Tibial nerve (tissue), 4 donors: ENCODE measurements at places on chromosomes 3 and 15. TPM values are rescaled to one million over a fixed set of nuclear protein-coding genes. Genes with fewer than 3 reads are reported as not detected.

DNA sequence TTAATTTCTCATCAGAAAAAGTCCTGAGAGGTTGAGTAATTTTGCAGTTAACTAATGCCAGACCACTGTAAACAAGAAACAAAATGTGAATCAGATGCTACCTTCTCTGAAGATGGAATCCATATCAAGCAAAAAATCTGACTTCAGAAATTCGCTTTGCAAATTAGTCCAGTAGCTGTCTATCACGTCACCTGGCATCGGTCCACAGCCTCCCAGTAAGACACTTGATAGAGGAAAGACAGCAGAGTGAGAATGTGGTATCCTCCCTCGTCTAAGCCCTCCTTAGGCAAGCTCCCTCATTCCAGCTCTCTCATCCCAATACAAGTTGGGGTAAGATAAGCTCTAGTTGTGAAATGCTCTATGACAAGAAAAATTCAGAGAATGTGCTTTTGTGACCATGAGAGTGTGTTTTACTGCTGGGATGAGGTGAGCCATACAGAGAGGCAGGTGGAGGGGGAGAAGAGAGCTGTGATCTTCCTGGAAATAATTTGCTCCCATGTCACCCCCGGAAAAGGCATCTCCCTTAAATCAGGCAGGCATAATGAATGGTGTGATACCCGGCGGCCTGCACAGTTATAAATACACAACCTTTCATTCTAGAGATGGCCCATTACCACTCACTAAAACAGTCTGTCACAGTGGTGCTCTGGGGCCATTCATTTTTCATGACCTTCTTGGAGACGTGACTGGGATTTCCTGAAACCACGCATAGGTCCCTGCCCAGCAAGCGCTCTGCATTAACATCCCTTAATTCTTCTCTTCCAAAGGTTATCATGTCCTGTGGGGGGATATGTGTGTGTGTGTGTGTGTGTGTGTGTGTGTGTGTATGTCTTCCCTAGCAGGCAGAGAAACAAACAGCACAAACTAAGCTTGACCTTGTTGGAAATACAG lies 602.0 kb upstream of the KCNMB2 start:
- no peaks in the 10 kb centered on the region for H3K27me3 ChIP-seq
- no peak for DNase-seq
- H3K4me1 ChIP-seq = no peaks in the 10 kb centered on the region
- H3K36me3 ChIP-seq = no peaks in the 10 kb centered on the region
- no peak overlapping the region for H3K4me3 ChIP-seq

GRCh38 chr3:100096866-100097265 lies 17.4 kb downstream of the FILIP1L start:
- no peak overlapping the region for H3K4me3 ChIP-seq
- H3K4me1 ChIP-seq = peaks cover 9% of the 10 kb centered on the region
- H3K27me3 ChIP-seq = no peaks in the 10 kb centered on the region
- H3K36me3 ChIP-seq = no peaks in the 10 kb centered on the region
- DNase-seq = no peak
- no peak overlapping the region for H3K27ac ChIP-seq

DNA sequence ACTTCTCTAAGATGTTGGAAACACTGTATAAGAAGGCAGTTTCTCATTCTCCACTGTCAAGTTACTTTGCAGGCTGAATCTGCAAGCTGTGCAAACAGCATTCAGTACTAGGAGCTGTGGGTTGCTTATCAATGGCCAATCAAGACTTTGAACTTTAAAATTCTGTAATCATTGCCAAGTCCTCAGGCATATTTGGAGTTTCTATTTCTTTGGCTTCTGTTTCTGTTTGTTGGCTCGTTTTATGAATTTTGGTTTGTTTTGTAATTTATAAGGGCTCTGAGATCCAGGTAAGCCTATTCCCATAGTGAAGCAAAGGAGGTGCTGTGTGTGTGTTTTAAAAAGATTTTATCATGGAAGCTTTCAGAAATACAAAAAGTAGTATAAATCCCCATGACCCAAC lies 32.1 kb downstream of the TLNRD1 start:
- peaks cover 3% of the 10 kb centered on the region for H3K4me1 ChIP-seq
- no peaks in the 10 kb centered on the region for H3K36me3 ChIP-seq

Gene CELSR3
- total RNA-seq = 0.87 TPM
